ENCODE measurements at places on chromosomes 12 and 14.

DNA sequence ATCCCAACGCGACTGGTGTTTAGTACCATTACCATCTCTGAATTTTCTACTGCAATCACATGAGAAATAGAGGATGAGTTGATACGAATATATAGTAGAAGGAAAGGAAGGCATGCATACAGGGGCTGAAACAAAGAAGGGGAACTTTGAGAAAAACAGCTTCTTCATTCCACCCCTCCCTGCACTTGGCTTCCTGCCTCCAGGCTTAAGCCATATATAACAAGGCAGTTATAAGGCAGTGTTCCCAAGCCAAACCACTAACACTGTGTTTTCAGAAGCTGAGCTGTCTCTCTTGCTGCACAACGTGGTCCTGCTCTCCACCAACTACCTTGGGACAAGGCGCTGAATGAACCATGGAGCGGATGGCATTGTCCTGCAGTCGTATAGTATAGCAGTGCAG lies 11.0 kb downstream of the LETMD1 start:
- no peak for DNase-seq

DNA sequence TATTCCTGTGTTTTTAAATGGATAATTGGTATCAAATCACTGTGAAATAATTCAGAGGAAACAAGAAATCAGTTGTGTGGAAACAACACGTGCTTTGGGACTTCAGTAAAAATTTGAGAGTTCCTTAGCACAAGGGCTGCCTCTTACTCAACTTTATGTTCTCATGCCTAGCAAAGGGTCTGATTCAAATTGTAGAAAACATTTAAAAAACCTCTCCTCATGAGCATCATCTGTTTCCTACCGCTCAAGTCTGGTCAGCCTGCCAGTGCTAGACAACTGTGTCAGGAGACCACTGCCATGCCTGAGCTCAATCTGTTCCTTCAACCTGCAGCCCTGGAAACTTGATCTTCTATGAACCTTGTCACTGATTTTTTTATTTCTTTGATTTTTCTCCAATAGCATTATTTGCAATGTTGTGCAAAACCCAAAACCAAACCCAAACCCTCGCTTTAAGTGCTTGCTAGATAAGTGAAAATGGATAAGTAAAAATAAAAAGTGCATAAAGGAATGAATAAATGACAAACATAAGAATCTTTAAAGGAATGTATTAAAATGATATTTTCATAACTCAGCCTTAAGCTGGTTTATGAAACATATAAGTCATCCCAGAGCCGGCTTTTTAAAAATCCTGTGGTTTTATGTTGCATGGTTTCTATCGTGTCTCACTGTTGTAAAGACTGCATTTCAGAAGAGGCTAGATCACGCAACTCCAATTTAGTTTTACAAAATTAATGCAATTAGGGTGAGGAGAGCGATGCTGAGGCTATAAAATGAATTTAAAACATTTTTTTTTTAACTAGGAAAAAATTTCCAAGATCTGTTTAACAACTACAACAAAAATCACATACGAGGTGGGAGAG lies 361.2 kb upstream of the PDE3A start:
- DNase-seq: no peak

GRCh38 chr12:49293056-49293956 lies 1.6 kb upstream of the PRPH start:
- DNase-seq: no peak

DNA sequence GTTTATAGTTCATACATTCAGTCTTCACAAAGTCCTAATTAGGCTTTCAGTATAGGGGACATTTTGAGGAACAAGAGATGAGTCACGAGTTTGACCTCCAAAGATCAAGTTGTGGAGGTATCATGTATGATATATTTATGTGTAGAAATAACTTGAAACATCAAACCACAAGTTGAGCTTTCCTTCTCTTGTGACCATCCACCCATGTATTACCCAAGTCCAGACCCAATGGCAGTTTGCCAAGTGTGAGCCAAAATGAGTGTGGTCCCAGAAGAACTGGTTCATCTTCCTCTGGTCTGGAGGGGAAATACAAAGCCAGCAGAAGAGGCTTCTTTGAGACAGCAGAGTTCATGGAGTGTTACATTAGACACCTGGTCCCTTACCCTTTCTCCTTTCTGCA lies 104.9 kb downstream of the ATP23 start:
- no peak for DNase-seq

DNA sequence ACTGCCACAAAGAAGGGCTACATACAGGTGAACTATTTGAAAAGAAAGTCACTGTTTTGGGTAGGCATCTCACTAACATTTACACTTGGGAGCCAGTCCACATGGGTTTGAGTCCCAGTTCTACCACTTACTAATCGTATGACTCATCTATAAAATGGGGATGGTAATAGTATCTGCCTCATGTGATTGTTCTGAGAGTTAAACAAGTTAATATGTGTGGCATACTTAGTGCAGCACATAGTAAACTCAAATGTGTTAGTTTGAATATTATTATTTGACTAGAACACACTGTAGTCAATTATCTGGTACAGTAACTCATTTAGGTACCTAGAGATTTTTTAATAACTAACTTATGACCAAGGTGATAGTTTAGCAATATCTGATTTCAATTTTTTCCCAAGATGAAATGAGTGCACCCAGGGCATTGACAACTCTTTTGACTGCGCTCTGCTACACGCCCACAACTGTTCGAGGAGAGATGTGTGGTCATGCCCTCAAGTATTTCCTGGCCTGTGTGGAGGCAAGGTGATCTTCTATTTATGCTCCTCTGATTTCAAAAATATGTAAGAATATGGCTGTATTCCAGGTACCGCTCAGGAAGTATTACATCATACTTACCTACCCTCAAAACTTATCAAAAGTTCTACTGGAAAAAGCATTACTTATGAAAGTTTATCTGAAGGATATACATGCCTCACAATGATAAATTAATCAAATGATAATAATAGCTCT lies 210.6 kb upstream of the EGLN3 start:
- no peak for DNase-seq

DNA sequence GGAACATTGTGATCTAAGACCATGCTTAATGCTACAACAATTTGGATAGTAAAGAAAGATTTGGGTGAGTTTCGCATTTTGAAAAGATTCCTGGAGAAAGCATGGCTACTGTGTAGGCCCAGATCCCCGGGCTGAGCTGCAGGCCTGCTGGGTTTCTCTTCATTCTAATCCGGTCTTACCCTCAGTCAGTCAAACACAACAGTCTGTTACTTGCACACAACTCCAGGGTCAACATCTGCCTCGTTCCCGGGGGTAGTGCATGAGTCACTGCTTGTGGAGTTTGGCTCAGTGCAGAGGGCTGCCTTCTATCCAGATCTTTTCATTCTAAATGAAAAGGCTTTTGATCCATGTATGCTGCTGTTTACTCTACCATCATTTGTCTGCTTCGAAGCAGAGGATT lies 60.4 kb upstream of the SEL1L start:
- peak; percentile 12 for DNase-seq

- no peak for DNase-seq
Observed at GRCh38 chr12:18676141-18676540, 61.7 kb downstream of the PLCZ1 start.

DNA sequence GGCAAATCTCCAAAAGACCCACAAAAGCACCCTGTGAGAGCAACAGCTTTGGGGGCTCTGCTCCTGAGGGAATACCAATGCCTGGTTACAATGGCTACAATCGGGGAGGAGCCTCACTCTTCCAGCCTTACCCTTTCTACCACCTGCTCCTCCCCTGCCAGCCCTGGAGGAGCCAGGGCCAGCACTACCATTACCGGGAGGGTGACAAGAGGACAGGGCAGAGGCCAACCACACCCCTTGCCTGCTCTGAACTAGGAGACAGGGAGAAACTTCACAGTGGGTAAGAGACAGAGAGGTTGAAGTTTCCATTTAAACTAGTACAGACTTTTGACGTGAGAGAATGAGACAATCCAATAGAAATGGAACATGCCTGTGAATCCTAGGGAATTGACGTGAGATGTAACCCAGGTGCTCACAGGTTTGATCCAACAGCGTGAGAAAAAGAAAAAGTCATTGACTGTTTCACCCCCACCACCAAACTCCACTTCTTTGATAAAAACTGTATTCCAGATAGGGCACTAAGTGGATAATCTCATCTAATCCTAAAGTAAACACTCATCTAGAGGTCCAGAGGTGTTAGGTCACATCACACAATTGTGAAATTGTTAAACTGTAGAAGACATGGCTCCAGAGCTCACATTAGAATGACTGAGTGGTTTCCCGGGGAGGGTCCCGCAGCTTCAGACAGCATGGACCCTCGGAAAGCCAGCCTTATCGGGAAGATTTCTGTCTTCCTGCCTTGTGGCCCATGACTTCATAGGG lies 8.4 kb upstream of the TC2N start:
- no peak for DNase-seq

DNA sequence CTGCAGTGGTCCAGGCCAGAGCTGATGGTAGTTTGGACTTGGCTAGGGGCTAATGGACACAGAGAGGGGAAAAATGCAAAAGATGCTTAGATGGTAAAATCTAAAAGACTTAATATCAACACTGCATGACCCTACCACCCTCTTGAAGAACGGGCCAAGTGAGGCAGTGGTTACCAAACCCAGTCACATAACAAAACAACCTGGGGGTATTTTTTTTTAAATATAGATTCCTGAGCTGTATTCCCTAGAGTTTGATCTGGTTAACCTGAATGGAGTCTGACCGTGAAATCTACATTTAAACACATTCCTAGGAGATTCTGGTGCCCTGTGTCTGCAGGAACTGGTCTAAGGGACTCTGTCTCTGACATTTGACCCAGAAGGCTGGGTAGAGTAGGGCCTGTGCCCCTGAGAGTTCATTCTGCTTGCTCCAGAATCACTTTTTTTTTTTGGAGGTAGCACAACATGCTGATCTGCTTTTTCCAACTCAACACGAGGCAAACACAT lies 15.7 kb downstream of the ABHD4 start:
- DNase-seq: no peak

GRCh38 chr12:1931642-1932041 lies 13.2 kb upstream of the CACNA2D4 start:
- DNase-seq: no peak

Measured in neural crest cell (in vitro differentiated cells).